ENCODE measurements at places on chromosomes 4 and X.
A peak's percentile ranks its signal among the peaks of the same experiment; 100 is the strongest.

GRCh38 chrX:116267511-116268040 lies 97.0 kb downstream of the AGTR2 start:
- DNase-seq: no peak

- no peak for DNase-seq
Measured at GRCh38 chr4:120088507-120088906, 21.9 kb upstream of the MAD2L1 start.

DNA sequence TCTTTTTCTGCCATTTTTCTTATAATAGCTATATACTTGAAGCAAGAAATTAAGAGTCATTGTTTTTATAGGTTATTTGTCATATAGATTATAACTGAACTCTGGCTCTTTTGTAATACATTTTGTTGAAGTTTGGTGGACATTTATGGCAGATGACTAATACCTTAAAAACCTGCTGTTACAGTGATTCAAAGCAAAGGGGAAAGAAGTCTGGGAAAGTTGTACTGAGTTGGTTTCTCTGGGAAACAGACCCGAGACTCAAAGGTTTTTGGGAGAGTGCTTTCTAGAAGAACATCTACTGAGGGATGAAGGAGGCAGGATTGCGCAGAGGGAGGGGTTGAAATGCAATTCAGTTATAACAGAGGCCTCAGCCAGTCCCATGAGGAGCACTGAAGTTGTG lies 35.9 kb downstream of the NAP1L5 start:
- no peak for DNase-seq

DNA sequence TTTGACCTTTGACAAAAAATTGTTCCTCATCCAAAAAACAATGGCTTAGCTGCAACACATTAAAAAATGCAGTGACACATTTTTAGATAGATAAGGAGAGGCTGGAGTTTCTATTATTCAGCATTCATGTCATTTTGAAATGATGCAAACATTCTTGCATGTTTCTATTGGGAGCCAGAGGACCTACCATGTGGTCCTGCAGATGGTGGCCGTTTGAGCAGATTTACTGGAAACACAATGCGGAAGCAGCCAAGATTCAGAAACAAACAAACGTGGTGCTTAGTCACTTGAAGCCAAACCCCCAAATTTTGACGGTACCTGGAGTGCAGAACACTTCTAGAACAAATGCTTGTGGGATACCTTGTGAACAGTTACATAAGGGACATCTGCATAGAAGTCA lies 456.7 kb downstream of the PCDH18 start:
- no peak for DNase-seq

DNA sequence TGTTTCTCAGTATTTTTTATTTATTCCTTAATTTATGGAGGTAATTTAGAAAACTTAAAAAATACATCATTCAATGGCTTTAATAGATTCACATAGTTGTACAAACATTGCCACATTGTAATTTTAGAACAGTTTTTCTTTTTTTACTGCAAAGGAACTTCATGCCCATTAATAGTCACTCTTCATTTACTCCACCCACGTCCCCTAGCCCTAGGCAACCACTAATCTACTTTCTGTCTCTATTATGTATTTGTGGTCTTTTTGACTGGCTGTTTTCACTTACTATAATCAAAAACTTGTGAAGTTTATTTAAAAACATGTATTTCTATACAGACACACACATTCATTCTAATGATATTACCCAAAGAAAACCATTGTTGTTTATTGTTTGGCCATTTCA lies 664.8 kb downstream of the GRID2 start:
- no peak for DNase-seq

- DNase-seq: no peak
Measured at GRCh38 chr4:78691971-78692821, 84.0 kb upstream of the BMP2K start.

DNA sequence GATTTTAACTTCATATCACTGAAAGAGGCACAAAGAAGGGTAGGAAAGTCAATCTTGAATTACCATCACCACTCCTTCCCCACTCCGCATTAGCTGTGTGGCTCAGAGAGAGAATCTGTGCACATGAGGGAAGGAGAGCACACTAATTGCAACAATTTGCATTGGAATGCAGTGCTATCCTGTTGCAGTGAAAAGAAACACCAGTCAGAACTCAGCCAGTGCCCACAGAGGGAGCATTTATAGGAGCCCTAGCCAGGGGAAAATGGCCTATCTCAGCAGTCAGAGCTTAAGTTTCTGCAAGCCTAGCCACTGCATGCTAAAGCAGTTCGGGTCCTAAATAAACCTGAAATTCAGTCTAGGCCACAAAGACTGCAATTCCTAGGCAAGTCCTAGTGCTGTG lies 159.4 kb upstream of the AR start:
- DNase-seq: no peak

DNA sequence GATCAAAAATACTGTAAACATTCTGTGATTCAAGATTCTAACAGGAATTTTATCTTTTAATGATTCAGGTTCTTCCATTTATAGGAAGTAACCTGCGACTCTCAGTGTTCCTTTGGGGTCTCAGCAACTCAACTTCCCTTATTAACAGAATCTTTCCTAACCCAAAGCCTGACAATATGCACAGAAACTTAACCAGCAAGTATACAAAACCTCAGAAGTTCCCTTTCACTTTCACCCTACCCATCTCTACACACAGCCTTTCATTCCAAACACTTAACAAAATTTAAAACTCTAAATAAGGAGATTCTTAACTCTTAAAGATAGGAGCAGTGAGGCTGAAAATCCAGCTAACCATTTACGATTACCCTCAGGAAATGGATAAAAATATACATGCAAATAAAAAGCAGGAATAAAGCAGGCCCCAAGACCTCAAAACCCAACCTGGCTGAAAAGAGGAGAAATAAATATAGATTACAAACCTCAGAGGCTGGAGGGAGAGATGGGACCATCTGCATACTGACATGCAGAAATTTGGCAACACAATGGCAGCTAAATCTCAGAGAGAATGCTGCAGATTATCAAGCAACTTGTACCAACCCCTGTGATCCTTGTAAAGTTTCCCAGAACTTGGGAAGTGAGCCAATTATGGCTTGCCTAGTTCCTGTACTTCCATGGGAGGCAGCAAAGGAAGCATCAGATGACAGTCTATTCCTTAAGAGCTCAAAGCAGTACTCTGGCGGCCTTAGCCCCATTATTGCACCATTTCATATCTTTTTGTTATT lies 101.0 kb downstream of the ATP11C start:
- no peak for DNase-seq

- no peak for DNase-seq
Measured at GRCh38 chrX:1507511-1508463, 29.2 kb downstream of the P2RY8 start.

DNA sequence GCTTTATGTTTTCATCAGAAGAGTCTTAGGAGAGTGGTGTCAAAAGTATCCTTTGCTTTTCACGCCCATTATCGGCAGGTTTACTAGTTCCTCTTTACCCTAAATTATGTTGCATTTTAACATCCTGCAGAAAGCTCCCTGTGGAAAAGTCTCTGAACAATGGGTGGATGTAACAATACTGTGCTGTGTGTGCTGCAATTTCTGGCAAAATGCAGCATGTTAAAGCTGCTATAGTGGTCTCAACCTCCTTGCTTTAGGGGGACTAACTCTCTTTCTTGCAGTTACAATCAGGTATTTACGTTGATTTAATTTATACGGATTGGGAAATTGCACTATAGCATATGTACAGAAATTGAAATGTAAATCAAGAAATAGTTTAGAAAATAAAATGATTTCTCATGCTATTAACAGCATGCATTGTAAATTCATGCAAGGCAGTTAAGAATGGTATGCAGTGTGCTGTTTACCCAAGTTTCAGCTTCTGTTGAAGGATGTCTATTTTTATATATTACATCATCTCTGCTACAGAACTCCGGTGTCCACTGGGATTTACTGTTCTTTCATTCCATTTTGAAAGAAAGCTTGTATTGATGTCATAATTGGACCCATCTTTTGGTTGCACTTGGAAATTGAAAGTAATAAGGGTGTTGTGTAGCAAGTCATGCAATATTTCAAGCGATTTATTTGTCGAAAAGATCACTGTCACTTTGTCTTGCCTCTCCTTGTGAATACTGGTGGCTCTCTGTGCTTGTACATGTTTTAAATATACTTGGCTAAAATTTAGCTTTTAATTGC lies 145.7 kb downstream of the RAPGEF2 start:
- DNase-seq: peak; percentile 83

- no peak for DNase-seq
Measured at GRCh38 chr4:2163311-2163821, 78.6 kb downstream of the HAUS3 start.

- peak; percentile 73 for DNase-seq
Measured at GRCh38 chr4:133154725-133155124, 5.6 kb downstream of the PCDH10 start.

DNA sequence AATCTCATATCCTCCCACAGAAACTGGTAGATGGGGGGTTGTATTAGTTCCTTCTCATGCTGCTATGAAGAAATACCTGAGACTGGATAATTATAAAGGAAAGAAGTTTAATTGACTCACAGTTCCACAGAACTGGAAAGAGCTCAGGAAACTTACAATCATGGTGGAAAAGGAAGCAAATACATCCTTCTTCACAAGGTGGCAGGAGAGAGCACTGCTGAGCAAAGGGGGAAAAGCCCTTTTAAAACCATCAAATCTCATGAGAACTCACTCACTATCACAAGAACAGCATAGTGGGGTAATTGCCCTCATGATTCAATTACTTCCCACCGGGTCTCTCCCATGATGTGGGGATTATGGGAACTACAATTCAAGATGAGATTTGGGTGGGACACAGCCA lies 250.5 kb upstream of the GPRIN3 start:
- DNase-seq: no peak

DNA sequence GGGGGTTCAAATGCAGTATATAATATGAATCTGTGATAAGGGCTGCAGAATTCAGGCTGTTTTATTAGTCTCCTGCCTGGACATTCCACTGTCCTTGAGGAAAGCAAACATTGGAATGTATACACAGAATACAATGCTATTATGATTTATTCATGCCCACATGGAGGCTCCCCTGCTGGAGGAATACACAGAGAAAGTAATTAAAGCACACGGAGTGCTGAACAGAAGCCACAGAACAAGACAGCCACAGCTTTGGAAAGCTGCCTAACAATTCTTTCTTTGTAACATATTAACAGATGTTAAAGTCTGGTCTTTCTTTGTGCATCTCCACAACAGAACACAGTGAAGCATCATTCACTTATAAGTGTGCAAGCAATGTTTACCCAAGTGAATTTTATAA lies 155.8 kb downstream of the ARAP2 start:
- peak; percentile 53 for DNase-seq

GRCh38 chrX:98939456-98939855 lies 1470.6 kb downstream of the PCDH19 start:
- no peak for DNase-seq

DNA sequence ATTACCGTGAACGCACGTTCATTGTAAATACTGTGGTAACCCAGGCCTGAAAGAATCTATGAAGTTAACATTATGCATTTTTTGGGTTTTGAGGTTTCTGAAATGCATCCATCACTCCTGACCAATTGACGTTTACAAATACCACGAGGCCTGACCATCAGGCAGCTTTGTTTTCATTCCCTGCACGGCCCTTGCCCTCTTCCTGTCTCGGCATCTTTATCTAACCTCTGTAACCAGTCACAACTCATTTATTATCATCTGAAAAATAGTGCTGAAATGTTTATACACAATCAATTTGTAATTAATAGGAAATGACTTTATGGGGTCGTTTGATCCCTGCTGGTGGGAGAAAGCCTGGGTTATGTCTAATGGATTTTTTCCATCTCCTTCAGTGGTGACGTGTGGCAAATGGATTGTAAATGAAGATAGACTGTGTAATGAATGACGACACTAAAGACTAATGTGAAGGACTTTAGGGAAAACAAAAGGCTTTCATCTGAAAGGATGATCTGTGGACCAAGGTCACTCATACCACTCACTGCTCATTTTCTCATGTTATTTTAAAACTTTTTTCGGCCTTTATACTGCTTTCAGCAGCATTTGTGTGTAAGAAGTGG lies 102.7 kb upstream of the SORBS2 start:
- DNase-seq: no peak

DNA sequence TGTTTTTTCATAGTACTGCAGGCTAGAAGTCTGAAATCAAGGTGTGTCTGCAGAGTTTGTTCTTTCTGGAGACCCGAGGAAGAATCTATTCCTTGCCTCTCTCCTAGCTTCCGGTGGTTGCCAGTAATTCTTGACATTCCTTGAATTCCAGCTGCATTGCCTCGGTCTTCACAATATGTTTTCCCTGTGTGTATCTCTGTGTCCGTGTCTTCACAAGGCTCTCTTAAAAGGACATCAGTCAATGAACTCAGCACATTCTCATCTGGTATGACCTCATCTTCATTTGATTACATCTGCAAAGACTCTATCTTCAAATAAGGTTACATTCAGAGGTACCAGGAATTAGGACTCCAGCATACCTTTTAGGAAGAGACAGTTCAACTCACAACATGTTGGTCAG lies 163.4 kb downstream of the BANK1 start:
- no peak for DNase-seq

DNA sequence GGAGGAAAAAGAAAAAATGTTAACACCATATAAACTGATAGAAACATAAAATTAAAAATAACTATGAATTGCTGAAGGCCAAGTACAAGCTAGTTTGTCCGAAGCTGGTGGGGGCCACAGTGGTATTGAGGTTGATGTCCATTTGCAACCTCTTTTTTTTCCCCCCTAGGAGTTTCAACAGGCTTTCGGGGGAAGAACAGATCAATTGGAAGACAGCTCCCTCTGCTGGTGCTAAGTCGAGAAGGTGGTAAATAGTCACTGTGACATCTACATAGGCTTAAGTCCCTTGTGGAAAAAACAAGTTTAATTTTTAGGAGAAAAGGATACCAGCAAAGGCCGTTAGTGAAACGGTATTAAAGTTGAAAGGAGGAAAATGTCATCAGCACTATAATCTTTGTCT lies 115.7 kb upstream of the ZXDA start:
- DNase-seq: peak; percentile 0

GRCh38 chr4:6509587-6509986 lies 37.2 kb upstream of the PPP2R2C start:
- peak; percentile 62 for DNase-seq

GRCh38 chrX:25527156-25527555 lies 511.4 kb upstream of the ARX start:
- DNase-seq: no peak

DNA sequence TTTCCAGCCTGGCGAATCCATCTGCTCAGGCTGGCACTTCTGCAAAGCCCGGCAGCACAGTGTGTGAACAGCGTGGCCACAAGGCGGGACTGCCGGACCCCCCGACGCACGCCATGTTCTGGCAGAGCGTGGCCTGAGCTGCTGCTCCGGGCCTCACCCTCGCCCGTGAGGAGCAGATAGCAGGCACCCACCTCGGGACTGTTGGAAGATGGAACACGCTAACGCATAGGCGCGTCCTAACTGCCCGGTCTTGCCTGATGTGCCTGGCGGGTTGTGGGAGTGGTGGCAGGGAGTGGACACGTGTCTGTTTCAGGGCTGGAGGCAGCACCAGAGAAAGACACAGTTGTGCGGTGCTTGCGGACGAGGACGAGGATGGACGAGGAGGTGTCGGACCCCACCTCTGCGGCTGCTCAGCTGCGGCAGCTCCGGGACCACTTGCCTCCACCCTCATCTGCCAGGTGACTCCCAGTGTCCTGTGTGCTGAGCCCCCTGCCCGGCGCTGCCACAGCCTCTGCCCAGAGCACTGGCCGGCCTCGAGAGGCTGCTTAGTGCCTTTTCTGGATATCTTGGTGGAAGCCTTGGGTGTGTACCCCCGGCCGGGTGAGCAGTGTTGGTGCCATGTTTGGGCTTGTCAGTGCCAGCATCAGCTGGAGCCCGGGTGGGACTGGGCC lies 28.2 kb downstream of the UVSSA start:
- no peak for DNase-seq

All from putamen (tissue), 1 donor.